ENCODE measurements at places on chromosomes 12 and 14. TPM values are rescaled to one million over a fixed set of nuclear protein-coding genes. Genes with fewer than 3 reads are reported as not detected.

DNA sequence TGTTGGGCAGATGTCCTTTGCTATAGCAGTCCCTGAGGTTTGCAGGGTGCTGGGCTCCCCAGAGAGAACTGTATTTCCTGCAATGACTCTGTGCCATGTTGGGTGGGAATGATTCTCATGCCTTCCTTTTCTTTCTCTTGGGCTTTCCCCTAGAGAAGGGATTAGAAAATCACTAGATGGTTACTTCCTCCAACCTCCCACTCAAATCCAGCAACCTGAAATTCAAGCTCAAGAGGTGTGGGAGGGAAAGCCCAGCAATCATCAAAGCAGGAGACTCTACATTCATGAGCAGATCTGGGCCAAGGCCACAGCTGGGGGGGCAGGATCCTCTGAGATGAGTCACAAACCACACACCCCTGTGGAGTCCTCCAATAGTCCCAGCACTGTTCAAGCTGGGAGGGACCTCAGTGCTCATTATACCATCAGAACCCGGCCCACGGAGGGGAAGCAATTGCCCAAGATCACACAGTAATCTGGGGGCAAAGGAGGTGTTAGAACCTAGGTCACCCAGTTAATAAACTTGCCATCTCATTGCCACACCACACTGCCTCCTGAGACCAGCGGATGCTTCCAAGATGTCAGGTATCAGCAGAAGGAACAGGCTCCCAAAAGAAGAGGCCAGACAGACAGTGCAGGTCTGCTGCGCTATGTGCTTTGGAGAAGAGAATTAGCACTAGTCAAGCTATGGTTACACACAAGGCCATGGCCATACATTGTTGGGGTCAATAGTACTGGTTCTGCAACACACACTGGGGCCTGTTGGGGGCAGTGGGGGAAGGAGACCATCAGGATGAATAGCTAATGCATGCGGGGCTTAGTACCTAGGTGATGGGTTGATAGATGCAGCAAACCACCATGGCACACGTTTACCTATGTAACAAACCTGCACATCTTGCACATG lies 65.7 kb downstream of the TTC9 start:
- DNase-seq = no peak

GRCh38 chr14:87894920-87895319 lies 98.1 kb downstream of the GALC start:
- no peak for DNase-seq

- no peak for DNase-seq
Measured at GRCh38 chr12:12039897-12040296, 30.8 kb upstream of the BCL2L14 start.

SLC6A13 gene
- total RNA-seq = 3.3 TPM

ERP27 gene
- 0.24 TPM for total RNA-seq

DNA sequence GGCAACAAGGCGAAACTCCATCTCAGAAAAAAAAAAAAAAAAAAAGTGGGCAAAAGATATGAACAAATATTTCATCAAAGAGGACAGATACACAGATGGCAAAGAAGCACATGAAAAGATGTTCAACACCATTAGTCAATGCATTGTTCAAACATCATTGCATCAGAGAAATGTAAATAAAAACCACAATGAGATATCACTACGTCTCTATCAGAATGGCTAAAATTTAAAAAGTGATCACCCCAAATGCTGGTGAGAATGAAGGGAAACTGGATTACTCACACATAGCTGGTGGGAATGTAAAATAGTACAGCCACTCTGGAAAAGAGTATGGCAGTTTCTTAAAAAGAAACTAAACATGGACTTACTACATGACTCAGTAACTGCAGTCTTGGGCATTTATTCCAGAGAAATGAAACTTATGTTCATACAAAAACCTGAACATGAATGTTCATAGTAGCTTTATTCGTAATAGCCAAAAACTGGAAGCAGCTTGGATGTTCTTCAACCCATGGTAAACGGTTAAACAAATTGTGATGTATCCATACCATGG lies 3.6 kb downstream of the L2HGDH start:
- DNase-seq = no peak

DNA sequence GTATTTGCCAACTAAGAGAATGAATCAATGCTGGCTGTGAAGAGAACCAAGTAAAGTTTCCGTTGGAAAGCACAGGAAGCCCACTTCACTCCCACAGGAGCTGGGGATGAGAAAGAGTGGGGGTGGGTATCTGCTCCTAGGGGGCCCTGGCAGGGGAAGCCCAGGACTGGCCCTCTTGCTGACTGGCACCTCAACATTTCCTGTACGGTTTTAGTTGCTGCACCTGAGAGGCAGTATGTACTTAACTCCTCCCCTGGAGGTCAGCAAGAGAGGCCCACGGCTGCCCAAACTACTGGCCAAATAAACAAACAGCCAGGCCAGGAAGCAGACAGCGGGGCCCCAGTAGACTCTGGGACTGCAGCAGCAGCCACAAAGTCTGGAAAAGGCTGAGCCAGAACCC lies 33.8 kb upstream of the VWF start:
- no peak for DNase-seq

PPP1R3E gene
- 6.7 TPM for total RNA-seq

GRCh38 chr12:10690906-10691305 lies 17.1 kb upstream of the STYK1 start:
- no peak for DNase-seq

GRCh38 chr12:98908866-98909265 lies 263.8 kb downstream of the APAF1 start:
- DNase-seq = no peak

DNA sequence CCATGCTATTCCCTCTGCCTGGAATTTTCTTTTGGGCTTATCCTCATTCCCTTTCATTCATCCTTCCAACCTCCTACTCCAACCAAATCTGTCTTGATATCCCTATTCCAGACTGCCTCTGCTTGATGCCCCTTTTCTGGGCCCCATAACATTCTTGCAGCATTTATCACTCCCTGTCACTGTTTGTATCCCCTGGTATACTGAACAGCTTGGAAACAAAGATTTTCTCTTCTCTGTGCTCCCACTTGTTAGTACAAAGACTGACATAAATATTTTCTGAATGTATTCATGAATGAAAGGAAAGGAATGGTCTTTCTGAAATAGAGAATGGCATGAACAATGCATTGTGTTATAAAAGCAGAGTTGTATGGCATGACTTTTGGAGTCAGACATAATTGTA lies 7.5 kb downstream of the IRAK4 start:
- no peak for DNase-seq
